ENCODE measurements at places on chromosomes 4 and X.

DNA sequence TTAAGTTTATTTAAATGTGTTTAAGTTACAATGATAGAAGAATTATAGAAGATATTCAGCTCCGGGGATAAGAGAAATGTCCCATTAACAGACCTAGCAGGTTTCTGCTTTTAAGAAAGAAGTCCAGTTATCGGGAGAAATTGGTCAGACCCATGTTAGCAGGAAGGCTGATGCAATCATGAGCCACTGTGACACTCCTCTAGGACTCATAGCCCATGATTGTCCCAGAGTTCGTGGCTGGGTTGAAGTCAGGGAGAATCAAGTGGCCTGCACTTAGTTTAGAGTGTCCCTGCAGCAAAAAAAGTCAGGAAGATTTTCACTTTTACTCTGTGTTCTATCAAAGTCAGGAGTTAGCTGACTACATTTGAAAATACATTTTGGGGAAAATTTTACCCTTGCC is 72.0 kb downstream of the TMEM144 start:
- DNase-seq: no peak

DNA sequence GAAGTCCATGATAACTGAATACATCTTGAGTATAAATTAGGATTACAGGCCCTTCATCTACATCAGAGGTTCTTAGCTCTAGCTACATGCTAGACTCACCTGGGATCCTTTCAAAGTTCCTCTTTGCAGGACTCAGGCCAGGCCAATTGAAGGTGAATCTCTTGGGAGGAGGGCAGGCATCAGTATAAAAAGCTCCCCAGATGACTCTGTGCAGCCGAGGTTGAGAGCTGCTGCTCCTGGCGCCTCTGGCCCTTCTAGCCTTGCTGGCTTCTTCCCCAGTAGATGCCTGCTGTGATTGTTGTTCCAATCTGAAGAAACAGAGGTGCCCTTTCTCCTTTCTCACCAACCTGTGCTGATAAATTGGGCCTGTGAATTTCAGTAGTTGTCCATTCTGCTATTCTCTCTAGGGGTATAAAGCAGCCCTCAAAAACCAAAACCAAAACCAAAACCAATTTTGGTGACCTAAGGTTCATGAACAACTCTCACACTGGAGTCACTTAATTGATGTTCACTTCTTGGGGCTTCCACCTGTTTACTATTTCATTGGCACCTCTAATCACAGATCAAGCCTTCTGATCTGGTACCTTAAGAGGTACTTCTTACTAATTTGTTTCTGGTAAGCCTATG is 78.7 kb downstream of the SUPT20HL2 start:
- no peak for DNase-seq

DNA sequence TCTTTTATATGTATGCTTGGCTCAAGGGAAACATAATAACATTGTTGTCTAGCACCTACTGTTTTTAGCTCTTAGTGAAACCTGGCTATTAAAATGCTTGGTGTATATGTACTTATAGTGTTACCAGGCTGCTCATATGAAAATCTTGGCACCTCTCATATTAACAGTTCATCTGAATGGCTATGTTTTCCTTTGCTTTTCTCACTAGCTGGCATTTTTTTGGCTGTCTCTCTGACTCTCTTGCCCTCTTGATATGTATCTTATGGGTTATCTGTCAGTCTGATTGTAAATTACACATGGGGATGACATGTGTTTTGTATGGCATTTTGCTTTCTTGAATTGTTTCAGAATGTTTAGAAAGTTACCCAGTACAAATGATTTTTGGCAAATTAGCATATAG is 158.0 kb downstream of the ARHGAP24 start:
- DNase-seq: no peak

- no peak for DNase-seq
Measured at GRCh38 chr4:184387351-184387750, 87.0 kb downstream of the IRF2 start.

GRCh38 chr4:113869743-113870375 is 108.3 kb upstream of the CAMK2D start:
- DNase-seq: no peak

DNA sequence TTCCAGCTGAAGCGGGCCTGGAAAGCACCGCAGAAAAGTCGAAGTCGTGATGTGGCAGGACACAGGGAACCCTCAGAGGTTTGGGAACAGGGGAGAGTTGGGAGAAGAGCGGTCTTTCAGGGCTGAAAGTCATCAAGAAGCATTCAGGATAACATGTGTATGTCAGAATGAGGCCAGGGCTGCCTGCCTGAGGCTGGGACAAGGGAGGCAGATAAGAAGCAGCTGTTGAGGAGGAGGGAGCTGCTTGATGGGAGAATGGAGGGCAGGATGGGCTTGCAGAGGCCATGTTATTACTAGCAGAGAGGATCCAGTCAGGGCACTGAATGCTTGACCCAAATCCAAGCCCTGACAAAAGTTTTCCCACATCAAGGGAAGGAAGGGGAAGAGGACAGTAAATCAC is 132.0 kb downstream of the ATG4A start:
- no peak for DNase-seq

DNA sequence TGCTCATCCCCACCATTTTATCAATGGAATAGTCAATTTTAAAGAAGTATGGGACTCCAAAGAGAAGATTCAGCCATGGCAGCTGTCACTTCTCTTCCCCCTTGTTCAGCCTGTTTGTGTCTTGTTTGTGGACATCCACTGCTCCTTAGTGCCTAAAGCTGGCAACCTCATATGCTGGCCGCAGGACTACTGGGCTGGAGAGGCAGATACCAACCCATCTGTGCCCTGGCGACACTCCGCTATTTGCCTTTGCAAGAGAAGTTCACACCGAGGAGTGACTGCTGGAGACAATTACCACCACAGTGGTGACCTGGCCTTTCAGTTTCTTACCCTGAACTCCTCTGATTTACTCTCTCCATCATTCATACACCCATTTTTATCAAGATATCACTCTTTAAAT is 64.3 kb downstream of the NHSL2 start:
- DNase-seq: no peak

DNA sequence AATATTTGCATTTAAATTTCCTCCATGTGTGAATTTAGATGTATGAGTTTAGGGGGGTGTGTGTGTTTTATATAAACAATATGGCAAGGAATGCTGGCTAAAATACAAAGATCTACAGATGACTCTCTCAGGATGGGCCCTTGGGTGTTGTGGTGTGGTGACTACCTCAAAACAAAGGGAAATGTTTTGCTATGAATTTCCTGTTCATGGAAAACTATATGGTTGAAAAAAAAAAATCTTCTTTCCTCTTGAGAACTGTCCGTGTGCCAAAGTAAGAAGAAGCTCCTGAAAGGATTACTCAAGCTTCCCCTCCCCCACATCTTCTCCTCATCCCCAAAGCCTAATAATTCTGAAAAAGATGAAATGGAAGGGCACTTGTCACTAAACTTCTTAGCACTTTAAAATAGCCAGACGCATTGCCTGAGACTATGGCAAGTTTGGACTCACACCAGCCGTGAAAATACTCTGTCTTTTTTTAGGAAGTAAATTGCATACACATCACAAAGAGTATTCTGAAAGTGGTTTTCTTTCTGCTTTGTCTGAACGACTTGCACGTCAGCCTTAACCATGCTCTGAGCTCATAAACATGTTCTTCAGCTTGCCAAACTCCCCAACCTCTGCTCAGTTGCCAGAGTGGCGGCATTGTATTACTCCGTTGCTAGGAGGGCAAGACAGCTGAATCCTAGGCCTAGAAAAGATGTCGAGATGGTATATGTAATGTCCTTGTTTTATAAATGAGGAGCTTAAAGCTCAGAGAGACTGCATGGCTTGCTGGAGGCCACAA is 250.4 kb upstream of the JADE1 start:
- DNase-seq: no peak
